ENCODE measurements at places on chromosomes 11 and 22.
A peak's percentile ranks its signal among the peaks of the same experiment; 100 is the strongest.

- DNase-seq = no peak
Measured at GRCh38 chr11:96091476-96091875, 167.6 kb upstream of the MTMR2 start.

GRCh38 chr11:8732748-8733241 lies 50.2 kb downstream of the RPL27A start:
- peak; percentile 63 for DNase-seq

DNA sequence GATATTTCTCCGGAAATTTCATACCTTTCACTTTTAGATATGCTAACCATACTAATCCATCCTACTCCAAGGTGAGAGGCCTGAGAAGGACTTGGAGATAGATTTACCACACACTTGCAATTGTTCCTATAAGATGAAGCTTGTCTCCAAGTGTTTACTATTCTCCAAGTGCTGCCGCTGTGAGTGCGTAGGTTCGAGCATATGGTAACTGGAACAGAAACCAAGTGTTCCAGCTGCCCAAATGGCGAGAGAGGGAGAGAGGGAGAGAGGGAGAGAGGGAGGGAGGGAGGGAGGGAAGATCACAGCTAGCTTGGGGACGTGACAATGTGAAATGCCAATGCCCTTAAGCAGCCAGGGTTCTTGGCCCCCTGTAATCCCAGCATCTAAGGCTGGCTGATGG lies 21.5 kb downstream of the ASCC2 start:
- DNase-seq = no peak

DNA sequence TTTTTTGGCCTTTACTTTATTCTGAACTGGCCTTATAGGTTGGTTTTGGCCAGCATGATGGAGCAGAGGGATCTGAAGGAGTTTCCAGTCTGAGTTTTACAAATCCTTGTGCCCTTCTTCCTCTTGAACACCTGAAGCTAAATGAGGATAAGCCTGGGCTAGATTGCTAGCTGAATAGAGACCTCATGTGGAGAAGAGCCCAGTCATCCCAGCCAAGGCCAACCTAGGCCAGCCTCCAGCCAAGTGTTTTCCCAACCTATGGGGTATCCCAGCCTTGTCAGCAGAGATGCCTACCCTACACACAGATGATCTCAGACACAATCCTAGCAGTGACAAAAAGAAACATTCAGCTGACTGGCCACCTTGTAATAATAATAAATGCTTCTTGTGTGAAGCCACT lies 966 bp upstream of the CASP12 start:
- DNase-seq = no peak

- DNase-seq = no peak
Measured at GRCh38 chr11:92536883-92537282, 312.3 kb downstream of the FAT3 start.

Data from HTR-8/SVneo (cell line).